ENCODE measurements at places on chromosomes 5 and 9.

DNA sequence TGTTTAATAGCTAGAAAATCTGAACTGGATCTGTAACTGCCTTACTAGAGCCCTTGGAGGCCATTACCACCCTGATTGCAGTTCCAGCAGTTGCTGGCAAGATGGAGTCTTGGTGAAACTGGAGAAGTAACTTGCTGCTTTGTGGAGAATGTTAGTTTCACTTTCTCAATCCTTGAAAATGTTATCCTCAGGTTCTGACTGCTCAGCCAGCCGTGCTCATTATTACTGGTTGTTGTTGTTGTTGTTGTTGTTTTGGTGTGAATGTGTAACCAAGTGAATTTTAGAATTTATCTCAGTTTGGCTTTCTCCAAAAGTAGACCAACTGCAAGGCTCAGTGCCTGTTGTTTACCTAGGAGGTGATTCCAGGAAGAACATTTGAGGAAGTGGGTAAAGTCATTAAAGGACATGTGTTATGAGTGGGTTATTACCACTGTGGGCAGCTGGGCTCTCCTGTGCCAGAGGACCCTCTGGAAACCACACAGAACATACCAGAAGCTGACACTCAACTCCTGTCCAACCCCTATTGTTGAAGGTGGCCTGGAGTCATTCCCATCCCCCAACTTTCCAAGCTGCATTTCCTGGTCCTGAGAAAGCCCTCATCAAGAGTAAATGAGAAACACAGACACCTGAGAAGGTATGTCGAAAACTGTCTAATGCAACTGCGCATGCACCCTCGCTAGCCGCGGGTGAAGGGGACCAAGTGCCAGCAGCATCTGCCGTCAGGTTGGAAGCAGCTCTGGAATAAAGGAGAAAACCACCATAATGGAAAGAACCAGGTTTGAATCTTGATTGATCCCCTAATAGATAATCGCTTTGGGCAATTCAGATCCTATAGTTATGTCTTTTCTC lies 111.6 kb downstream of the CMYA5 start:
- no peak for DNase-seq

GRCh38 chr5:75616971-75617621 lies 5.8 kb downstream of the ANKDD1B start:
- DNase-seq, result no peak

DNA sequence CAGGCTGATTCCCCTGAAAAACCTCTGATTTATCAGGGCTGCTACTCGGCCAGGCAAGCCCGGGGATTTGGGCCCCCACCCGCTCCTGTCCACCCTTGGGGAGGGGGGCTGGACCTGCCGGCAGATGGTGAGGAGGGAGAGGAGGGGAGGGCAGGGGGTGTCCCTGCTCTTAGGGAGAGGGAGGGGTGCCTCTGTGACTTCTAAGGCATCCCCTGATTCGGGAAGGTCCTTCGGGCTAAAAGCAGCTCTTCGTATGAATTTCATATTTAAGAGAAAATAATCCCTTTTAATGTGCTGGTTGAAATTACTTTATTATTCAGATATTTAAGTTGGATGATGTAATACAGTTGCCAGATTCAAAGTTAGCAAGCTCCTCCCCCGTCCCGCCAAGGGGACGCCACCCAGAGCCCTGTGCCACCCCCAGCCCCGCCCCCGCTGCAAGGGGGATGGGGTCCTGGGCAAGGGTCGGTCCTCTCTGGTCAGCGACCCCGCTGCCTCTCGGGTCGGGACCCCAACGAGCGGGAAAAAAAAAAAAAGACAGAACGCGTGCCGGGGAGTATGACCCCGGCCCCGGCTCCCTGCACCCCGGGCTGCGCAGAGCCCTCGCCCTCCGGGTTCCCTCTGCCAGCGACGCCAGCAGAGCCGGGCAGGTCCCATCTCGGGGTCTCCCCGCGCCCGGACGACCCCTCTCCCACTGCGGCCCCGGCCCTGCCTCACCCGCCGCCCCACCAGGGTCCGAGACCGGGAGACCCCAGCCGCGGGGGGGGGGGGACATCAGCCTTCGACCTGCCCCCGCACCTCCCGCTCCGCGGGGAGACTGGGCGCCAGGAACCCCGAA lies 12.4 kb downstream of the LHX3 start:
- DNase-seq, result no peak

GRCh38 chr9:93468763-93469456 lies 15.5 kb upstream of the FAM120AOS start:
- no peak for DNase-seq

GRCh38 chr5:157198277-157198986 lies 17.8 kb downstream of the ITK start:
- no peak for DNase-seq

DNA sequence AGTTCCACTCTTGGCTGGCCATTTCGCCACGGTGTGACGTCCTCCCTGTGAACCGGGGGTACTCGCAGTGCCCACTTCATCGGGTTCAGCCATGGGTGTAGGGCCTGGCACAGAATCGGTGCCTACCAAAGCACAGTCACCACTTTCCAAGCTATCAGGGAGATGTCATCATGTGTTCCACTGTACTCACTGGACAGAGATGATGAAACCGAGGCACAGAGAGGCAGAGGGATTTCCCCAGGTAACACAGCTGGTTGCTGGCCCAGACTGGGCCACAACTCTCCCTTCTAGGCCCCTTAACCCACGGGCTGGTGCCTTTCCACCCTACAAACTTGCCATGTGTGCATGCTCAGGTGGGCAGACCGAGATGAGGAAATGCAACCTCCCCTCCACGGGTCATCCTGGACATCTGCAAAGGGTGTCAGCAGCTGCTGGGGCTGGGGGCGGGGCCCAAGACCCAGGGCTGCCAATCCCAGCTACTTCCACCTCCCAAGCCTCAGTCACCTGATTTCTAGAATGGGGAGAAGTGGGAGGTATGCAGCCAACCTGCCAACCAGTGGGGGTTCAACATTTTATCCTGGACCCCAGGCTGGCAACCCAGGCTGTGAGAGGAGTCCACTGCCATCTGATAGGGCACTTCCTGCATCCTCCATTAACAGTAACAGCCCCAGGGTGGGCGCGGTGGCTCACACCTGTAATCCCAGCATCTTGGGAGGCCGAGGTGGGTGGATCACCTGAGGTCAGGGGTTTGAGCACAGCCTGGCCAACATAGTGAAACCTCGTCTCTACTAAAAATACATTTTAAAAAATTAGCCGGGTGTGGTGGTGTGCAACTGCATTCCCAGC lies 893 bp upstream of the SH2D3C start:
- DNase-seq, result peak; percentile 77

DNA sequence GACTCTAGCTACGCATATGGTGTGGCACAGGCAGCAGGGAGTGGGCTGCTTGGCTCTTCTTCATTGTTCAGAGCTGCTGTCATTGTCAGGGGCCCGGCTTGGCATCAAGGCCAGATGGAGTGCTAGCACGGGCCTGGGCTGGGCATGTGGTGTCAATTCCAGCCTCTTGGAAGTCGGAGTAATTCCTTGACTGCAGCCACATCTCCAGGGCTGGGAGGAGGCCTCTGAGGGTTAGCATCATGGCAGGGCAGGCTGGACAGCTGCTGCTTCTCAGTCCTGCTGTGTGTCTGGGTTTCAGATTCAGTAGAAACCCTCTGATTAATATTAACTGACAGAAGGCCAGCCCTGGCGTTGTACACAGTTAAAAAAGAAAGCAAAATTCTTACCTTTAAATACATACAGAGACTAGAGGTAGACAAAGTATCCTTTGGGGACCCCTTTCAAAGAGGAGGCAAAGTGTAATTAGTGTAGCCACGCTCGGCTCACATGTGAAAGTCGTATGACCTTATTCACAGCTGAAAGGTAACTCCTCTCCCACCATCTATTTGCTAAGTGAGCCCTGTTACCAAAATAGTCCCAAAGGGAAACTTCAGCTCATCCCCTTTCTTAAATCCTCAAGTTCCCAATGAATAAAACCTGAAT lies 126.4 kb downstream of the DOCK2 start:
- DNase-seq, result no peak

- no peak for DNase-seq
These were observed 33.9 kb downstream of the NR4A3 start for GRCh38 chr9:99855467-99856176.

GRCh38 chr9:20662156-20662555 lies 21.9 kb upstream of the FOCAD start:
- DNase-seq, result no peak

- DNase-seq, result no peak
These were observed 178.3 kb downstream of the DEPDC1B start for GRCh38 chr5:60521376-60522291.

DNA sequence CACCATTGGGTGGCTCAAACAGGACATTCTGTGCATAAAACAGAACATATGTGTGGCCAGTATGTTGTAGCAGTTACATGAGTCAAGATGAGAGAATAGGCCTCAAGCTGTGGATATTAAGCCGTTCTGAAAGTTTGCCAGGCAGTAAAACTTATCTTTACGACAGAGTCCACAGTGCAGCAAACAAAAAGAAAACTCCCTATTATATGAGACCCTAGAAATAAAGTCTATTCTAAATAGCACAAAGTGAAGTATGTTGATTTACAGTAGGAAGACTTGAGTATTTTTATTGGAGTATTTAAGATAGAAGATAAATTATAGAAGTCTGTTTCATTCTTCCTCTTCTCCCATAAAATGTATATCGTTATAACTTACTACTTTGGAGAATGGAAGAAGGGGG lies 271.5 kb downstream of the ADGRV1 start:
- no peak for DNase-seq

GRCh38 chr9:5799314-5799713 lies 33.6 kb downstream of the ERMP1 start:
- no peak for DNase-seq

DNA sequence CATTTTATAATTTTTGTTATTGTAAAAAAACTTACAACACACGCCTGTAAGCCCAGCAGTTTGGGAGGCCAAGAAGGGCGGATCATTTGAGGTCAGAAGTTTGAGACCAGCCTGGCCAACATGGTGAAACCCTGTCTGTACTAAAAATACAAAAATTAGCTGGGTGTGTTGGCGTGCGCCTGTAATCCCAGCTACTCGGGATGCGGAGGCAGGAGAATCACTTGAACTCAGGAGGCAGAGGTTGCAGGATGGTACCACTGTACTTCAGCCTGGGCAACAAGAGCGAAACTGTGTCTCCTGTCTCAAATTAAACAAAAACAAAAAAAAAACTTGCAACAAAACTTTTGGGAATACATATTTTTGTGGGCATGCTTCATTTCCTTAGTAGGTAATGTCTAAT lies 164.6 kb downstream of the CACNA1B start:
- no peak for DNase-seq

DNA sequence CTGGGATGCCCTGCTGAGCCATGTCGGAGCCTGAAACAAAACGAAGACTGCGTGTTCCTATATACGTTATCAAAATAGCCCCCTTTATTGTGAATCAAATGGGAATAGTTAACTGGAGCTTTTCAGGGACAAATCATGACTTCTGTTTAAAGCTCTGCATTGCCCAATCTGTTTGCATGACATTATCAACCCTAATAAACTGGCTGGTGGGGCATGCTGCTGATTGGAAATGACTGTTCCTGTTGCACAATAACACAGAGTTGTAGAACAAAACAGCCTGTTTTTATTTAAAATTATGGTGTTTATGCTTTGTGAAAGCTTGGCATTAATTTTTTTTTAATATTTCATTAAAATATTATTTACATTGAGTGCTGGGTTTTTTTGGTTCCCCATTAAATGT lies 215.5 kb downstream of the TMEM167A start:
- DNase-seq, result no peak

DNA sequence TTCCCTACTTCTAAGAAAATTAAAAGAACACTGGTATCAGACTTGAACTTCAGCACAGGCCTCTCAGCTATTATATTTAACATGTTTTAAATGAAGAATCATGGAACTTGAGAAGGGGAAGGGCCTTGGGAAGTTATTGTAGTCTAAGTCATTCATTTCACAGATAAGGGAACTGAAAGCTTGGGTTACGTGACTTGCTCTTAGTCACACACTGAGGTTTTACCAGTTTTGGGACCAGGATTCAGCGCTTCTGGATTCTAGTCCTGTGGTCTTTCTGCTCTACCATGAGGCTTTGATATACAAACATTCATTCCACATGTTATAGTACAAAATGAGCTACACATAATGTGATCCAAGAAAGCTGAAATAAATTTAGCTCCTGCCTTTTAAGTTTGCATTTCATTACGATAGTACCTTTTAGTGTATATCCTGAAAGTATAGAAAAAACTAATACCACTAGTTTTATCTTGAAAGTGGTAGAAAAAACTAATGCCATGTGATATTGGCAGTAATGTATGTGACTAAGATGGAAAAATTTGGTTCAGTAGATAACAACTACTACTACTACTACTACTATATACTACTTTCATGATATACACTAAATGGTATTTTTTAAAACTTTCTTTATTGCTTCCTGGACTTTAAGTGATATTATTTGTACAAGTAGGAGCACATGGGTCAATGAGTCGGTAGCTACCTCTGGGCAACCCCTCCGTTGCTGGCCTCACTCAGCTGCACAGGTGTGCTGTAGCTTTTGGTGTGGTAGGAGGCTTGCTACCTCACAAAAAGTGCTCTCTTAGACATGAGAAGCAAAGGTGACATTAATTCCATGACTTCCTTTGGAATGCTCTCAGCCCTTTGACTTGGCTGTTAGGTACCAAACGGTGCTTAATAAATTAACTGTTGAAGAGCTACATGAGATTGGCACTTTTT lies 40.7 kb downstream of the F2RL2 start:
- no peak for DNase-seq

DNA sequence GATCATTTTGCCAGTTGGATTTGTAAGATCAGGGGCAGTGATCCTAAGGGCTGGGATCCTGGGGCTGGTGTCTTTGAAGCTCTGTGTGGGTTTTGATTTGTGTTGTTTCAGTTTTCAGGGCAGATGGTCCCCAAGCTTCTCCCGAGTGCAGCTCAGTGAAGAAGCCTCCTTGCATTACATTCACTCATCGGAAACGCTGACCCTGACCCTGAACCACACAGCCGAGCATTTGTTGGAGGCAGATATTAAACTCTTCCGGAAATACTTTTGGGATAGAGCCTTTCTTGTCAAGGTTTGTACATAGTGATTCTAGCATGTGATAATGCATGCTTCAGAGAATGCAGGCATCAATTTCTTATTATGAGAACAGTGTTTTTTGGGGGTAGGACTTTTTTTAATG lies 150.4 kb downstream of the ARHGEF28 start:
- DNase-seq, result no peak

DNA sequence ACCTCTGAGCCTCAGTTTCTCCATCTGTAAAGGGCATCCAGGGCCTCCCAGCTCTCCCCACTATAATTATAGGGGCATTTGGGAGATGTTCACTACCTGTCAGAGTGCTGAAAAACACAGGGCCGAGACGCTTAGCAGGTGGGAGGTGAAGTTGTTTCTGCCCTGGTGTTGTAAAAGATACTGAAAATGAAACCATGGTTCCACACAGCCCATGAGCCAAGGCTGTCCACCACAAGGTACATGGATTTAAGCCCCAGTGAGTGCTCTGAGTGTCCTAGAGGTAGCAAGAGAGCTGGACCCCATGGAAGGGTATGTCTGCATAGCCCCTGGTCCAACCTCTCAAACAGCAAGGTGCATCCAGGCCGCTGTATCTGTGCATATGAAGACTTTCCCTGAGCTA lies 137.5 kb downstream of the C5orf15 start:
- DNase-seq, result no peak

GRCh38 chr5:77751328-77752023 lies 24.7 kb downstream of the TBCA start:
- no peak for DNase-seq
